ENCODE measurements at places on chromosomes 13 and 19. TPM values are rescaled to one million over a fixed set of nuclear protein-coding genes. Genes with fewer than 3 reads are reported as not detected.

The CGB3 gene
- not detected for total RNA-seq

The DCT gene
- total RNA-seq, result under 0.01 TPM

The ARID3A gene
- 16.9 TPM for total RNA-seq

The C13orf42 gene
- not detected for total RNA-seq

The GSX1 gene
- total RNA-seq, result not detected

The STX10 gene
- 81.0 TPM for total RNA-seq

The THAP8 gene
- total RNA-seq, result 4.3 TPM

The COMP gene
- total RNA-seq, result 1.3 TPM

The IZUMO2 gene
- not detected for total RNA-seq

The SGCG gene
- total RNA-seq, result 12.5 TPM

All from smooth muscle cell of bladder (primary cell).